ENCODE measurements at places on chromosomes 5 and 9. TPM values are rescaled to one million over a fixed set of nuclear protein-coding genes. Genes with fewer than 3 reads are reported as not detected.
A peak's percentile ranks its signal among the peaks of the same experiment; 100 is the strongest.

DNA sequence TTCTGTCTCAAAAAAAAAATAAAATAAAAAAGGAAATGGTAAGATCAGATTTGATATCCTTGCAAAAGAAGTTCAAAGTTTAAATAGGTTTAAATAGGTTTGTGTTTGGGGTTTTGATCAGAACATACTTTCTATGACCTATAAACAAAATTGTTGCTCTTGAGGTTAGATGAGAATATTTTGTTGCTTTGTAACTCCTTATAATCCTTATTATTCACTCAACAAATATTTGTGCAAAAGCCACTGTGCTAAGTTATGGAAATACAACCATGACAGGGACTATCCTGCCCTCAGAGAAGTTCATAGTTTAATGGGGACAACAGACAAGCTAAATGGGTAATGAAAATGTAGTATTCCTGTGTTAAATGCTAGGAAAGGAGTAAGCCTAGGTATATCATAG, 71.5 kb downstream of the INVS start:
- no peak for DNase-seq

DNA sequence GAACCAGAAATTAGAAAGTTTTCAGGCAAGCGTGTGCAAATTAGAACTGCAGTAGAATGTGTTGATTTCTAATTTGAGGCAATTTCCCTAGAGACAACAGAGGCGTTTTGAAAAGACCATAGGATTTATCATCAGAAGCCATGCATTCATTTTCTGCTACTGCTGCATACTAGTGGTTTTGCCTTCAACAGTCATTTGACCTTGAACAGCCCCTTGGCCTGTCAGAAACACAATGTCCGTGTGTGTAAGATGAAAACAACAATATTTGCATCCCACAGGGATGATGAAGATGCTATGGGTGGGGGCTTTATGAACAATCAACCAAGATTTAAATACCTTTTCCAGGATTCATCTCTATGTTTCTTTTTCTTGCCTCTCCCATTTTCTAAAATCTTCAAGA, 73.7 kb downstream of the PDE4D start:
- no peak for DNase-seq

The MARCOL gene
- total RNA-seq, result not detected

The NXNL2 gene
- total RNA-seq, result not detected

DNA sequence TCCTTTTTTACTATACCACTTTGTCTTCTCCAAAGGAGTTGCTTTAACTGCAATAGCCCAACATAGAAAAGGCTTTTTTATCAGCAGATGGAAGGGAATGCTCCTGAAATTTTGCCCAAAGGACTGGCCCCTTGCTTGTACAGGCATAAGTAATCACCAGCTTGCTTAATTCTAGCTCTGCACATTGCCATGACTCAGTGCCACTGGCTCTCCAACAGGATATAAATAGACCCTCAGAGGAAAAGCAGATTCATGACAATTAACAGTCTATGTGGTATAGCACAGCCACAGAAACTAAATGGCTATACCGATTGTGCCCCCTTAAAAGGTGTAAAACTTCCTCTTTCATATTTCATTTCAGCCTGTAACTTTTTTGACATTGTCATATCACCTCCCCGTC, 227.0 kb downstream of the ZNF608 start:
- DNase-seq, result no peak

The NIPSNAP3A gene
- 25.1 TPM for total RNA-seq

DNA sequence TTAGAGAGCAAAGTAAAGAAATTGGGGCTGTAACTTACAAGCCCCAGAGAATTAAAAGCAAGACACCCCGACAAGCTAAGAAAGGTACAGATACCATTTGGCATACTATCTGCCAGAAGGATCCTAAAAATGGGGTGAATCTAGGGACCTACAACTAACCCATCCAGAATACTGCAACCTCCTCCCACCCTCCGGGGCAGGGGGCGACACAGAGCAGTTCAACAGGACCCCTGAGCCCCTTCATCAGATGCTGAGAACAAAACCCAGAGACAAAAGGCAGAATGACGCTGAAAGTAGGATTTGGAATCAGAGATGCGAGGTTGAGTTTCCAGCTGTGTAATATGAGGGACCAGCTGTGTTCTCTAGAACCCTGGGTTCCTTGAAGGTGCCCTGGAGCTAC, 71.2 kb downstream of the EPB41L4B start:
- peak; percentile 25 for DNase-seq

DNA sequence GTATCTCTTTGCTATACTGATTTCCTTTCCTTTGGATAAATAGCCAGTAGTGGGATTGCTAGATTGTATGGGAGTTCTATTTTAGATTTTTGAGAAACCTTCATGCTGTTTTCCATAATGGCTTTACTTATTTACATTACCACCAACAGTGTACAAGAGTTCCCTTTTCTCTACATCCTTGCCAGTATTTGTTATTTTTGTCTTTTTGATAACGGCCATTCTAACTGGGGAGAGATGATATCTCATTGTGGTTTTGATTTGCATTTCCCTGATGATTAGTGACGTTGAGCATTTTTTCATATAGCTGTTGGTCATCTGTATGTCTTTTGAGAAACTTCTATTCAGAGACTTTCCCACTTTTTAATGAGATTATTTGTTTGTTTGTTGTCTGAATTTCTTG, 25.8 kb downstream of the NADK2 start:
- no peak for DNase-seq

The TLN1 gene
- total RNA-seq, result 370 TPM

The IER5L gene
- total RNA-seq, result 5.2 TPM

DNA sequence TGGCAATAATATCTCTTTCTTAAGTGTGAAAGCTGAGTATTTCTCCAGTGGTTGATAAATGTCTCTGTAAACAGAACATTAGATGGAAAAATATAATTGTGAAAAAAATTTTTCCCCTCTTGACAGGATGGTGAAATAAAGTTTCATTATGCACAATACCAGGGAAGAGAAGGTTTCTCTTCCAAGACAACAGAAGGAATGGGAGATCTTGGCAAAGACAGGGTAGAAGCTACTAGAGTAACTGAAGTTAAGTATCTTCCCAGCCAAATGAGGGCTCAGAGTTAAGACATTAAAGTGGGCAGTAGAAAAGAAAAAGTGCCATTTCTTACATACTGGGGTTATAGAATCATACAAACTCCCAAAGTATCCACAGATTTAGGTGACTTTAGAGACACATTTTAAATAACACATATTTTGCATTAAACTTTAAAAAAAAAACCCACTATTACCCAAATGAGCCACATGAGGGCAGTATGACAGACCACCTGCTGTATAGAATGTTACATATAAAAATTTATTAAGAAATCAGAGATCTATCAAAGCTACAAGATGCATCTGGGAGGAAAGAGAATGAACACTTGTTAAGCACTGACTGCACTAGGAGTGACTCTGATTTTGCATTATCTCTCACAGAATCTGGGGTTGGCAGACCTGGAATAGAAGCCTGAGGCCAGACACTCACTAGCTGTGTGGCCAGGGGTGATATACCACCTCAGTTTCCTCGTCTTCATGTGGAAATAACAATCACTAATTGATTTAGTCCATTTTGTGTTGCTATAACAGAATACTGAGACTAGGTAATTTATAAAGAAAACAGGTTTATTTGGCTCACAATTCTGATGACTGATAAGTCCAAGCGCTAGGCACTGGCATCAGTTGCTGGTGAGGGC, 98.5 kb downstream of the ARSB start:
- no peak for DNase-seq

GRCh38 chr5:16869821-16870796, 66.0 kb downstream of the MYO10 start:
- no peak for DNase-seq

DNA sequence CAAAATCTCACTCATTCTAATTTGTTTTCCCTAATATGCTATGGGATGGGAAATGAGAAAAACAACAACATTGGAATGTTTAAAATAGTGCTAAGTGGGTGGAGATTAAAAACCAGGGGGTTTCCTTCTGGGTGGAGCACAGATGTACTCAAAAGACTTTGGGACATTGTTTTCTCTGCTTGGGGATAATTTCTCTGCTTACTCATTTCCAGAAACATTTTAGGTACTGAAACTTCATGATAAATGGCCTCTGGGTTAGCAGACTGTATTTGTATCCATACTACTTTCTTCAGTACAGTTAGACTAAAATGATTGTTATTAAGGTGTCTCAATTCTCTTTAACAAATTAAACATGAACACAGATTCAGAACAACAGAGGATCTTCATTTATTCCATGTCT, 17.4 kb downstream of the ELOVL7 start:
- no peak for DNase-seq

The MLANA gene
- total RNA-seq, result not detected

DNA sequence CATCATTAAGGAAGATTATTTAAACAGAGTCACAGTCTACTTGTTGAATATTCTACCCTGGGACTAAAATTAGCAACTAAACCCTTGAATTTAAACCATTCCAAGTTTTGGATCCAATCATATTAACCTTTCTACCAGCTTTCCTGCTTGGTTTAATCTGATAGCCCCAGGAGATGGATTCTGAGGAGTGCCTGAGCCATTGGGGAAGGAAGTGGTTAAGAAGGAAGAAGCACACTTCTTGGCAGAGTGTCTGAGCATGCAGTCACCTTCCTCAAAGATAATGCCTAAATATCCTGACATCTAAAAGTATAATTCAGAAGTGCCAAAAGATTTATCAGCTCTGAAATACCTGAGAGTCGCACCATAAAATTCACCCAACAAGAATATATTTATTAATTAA, 74.1 kb upstream of the SNCAIP start:
- DNase-seq, result no peak

All from endothelial cell (in vitro differentiated cells).